ENCODE measurements at places on chromosomes 2 and 18.

- no peak for ATAC-seq
These were observed 11.1 kb downstream of the TRAK2 start for GRCh38 chr2:201440182-201440581.

- no peak for ATAC-seq
These were observed 1590.0 kb upstream of the LRRTM1 start for GRCh38 chr2:81894451-81894990.

GRCh38 chr2:240775905-240776304, 44.1 kb downstream of the KIF1A start:
- no peak for ATAC-seq

DNA sequence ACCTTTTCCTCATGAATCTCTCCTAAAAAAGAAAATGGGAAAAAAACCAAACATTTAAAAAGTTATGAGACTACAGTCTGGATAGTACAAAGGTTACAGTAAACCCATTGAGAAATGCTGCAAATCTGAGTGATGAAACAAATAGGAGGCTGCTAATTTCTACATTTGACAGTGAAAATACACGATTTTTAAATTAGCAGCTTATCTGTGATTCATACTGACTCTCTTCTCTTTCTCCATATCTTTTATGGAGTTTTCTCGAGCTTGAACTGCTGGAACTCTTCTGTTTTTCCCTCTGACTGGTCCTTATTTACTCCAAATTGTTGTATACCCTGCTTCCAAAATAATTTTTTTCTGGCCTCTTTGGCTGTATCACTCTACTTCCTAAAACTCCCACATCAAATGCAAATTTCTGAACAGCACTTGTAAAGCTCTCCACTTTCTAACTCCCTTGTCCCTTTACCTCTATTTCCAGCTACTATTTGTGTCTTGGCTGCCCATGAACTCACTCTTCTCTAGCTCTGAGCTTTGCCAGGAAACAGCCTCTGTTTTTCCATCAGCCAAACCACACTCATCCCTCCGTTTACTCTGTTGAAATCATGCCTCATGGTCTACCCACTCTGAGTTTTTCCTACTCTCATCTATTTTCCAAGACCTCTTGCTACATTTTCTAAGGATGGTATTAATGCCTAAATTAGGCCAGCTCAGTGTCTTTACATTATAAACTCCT, 73.7 kb downstream of the RBMS1 start:
- no peak for ATAC-seq

DNA sequence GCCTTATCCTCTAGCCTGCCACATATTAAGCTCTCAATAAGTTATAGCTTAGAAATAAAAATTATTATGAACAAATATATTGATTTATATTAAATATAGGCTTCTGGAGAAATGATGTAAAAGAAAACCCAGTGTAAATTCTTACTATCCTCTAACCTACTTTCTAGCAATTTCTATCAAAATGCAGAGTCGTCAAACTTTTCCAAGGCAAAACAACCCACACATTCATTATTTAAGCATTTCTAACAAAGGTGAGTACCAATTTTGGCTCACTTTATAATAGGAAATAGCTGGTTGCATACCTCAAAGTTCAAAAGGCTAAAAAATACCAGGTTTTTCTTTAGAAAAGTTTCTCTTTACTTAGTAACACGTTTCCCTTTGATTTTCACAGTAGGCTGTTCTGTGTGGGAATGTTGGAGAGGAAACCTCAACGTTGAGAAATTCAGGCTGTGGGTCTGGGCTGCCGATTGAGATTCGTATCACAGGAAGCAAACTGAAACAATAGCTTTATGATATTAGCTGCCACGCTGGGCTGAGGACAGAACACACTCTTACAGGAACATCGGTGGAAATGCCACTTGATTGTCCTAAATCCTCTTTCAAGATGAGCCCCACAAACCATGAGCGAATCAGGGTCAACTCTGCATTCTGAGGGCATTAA, 53.0 kb downstream of the EPAS1 start:
- no peak for ATAC-seq

GRCh38 chr18:22163416-22164161, 5.8 kb upstream of the GATA6 start:
- no peak for ATAC-seq

DNA sequence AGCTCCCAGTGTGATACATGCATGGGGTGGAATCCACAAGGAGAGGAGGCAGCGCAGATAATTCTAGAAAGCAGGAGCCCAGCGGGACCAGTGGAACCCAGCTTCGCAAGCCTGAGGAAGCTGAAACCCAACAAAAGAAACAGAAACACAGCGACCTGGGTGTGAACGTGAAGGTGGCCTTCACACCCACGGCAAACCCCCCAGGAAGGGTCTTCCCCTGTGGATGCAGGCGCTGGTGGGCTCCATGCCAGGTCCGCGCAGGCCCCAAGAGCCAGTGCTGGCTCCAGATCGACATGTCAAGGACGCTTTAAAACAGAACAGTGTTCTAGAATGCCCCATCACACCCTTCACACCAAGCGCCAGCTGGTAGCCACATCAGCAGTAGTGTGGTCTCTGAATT, 22.1 kb downstream of the KIF1A start:
- ATAC-seq = no peak
